Activated T-cell treated with anti-CD3 and anti-CD28 coated beads, Interleukin-2, amount 50 U/mL, for 4 hours (primary cell): ENCODE measurements at places on chromosomes 5 and 9. TPM values are rescaled to one million over a fixed set of nuclear protein-coding genes. Genes with fewer than 3 reads are reported as not detected.

The ATOX1 gene
- total RNA-seq, result 94.3 TPM

The TMEFF1 gene
- total RNA-seq, result 0.24 TPM

The FREM1 gene
- total RNA-seq, result 0.14 TPM

The SVEP1 gene
- total RNA-seq, result 0.05 TPM

The SGCD gene
- not detected for total RNA-seq

The FBXL7 gene
- not detected for total RNA-seq

The CAMK4 gene
- 35.5 TPM for total RNA-seq

The LHFPL2 gene
- 0.22 TPM for total RNA-seq

- no peak for DNase-seq
Observed at GRCh38 chr9:80085668-80086067, 513.9 kb downstream of the TLE4 start.

- DNase-seq, result no peak
Observed at GRCh38 chr9:118366228-118366627, 662.0 kb downstream of the TLR4 start.

DNA sequence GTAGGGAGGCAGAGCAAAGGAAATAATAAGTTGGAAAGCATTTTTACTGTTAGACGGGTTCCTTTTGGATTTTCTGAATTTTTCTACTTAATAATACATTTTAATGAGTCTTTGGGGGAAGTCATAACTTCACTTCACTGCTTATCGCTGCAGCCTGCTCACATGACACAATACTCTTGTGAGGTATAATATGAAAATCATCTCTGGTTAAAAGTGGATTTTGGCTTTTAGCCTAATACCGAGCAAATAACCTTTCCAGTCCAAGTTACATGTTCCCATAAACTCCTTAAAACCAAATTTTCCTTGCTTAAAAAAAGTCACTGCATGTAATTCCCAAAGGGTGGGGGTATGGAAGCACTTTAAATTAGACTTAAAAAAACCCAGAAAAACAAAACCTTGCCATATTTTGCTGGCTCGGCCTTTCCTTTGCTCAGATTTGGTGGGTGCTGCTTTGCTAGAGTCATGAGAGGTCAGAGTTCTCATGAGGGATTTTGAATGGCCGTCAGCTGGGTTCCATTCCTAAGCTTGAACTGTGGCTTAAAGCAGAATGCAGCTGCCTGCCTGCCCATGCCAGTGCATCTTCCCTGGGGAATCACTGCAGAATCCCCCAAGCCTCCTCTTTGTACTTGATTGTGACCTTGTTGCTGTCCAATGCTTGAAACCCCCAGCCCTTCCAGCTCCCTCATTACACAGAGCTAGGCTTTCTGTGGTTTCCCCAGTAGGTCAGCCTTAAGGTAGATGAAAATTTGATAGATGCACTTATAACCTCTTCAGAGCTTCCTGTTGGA lies 331.8 kb downstream of the KDM4C start:
- DNase-seq, result no peak

GRCh38 chr9:22079873-22080341 lies 70.8 kb upstream of the CDKN2B start:
- DNase-seq, result no peak

DNA sequence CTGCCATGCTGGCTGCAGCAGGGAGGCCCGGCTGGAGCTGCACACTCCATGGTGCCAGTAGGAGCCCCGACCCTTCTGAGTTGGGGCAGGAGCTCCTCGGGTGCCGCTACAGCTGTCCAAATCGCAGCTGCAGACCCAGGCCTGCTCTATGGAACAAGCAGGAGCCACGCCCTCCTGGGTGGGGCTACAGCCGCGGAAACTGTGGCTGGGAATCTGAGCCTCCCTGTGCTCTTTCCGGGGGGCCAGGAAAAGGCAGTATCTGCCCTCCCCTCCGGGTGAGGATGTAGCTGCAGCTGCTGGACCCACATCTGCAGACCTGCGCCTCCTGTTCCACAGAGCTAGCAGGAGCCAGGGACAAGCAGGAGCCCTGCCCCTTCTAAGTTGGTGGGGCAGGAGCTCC lies 278.9 kb upstream of the ACTBL2 start:
- no peak for DNase-seq

DNA sequence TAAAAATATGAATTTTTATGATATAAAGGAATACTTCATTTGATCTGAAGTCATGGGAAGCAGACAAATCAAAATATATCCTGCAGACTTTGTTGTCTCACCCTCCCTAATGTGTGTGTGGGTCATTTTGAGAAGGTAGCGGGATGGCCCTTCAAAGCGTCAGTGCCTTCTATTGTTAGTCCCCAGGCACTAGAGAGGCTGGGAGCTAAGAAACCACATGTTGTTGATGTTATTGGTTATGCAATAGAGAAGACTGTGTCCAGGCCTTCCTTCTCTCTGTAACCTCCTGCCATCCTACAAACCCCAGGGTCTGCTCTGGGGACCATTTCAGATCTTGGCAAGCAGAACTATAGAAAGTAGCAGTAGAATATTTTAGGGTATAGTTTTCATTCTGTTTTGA lies 94.7 kb downstream of the NLN start:
- no peak for DNase-seq

- DNase-seq, result no peak
Observed at GRCh38 chr9:88358723-88359122, 29.5 kb upstream of the SPIN1 start.

DNA sequence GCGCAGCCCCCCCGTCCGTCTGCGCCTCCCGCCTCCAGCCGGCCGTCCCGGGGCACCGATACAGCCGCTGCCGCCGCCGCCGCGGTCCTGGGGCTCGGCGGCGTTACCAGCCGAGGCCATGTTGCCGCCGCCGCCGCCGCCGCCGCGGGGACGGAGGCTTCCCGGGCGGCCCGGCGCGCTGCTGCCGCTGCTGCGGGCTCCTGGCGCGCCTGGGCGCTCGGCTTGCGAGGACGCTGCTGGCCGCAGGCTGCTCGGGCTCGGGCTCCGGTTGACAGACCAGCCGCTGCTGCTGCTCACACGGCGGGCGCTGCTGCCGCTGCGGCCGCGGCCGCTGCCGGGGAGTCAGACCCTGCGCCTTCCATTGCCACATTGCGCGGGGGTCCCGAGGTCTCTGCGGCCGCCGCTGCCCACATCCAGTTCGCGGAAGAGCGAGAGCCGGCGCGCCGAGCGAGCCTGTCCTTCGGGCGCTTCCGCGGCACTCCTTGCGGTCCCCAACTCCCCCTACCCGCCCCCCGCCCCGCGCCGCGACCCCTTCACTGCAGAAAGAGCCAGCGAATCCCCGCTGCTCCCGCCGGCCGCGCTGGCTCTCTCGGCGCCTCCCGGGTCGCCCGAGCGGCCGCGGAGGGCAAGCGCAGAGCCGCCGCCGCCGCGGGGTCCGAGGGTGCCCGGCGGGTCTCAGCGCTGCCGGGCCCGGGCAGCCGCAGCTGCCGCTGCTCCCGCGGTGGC lies 8.4 kb downstream of the PTCH1 start:
- DNase-seq, result no peak

GRCh38 chr5:54021431-54022164 lies 288.8 kb downstream of the ARL15 start:
- no peak for DNase-seq

- no peak for DNase-seq
Observed at GRCh38 chr9:83935276-83935935, 14.2 kb upstream of the KIF27 start.

GRCh38 chr5:7794311-7794710 lies 56.6 kb downstream of the CFAP90 start:
- DNase-seq, result no peak

- DNase-seq, result no peak
Observed at GRCh38 chr5:40606077-40606765, 73.5 kb upstream of the PTGER4 start.

- DNase-seq, result no peak
Observed at GRCh38 chr9:98150721-98151120, 31.7 kb upstream of the TRIM14 start.

- no peak for DNase-seq
Observed at GRCh38 chr9:122058709-122059108, 34.4 kb downstream of the TTLL11 start.

DNA sequence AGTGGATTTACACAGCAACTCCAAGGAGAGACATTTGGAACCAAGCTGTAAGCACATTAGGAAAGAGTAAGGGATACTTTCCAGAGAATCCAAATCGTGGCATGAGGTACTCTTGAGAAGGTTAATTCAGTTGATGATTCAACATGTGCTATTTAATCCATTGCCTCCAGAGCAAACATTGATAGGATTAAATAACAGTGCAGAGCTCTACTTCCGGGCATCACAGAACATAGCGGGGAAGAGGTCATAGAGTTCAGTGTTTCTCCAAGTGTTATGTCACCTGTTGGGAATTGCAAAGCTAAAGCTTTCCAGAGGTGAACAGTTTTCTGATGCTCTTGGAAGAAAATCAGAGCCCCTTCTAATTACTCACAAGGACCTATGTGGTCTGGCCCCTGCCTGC lies 127.5 kb downstream of the PPP2R2B start:
- DNase-seq, result no peak

DNA sequence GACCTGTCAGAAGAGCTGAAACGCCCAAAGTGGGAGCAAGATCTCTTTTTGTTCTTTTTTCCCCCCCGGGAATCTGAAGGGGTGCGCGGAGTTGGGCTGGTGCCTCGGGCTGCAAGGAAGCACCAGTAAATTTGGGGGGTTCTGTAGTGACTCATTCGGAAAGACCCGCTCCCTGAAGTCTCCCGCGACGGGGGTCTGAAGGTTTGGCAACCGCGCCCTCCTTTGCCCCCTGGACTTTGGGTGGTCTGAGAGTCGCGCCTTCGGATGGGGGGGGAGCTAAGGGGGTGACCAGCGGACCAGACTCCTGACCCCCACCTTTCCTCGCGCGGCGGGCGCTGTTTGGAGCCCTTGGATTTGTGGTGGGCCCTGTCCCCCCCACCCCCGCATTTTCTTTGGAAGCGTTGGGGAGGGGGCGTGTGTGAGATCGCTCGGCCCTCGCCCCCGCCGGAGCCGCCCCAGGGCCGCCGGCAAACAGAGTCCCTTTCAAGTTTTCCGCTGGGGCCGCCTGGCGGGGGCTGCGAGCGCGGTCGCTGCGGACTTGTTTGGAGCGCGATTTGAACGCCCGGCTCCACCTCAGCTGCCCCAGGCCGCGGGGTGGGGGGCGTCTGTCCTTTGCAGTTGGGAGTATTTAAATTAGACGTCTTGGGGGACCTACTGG lies 2.0 kb downstream of the CXXC5 start:
- no peak for DNase-seq

GRCh38 chr5:91397791-91398190 lies 14.7 kb upstream of the ARRDC3 start:
- DNase-seq, result no peak

GRCh38 chr9:14398473-14398872 lies 84.5 kb upstream of the NFIB start:
- no peak for DNase-seq

DNA sequence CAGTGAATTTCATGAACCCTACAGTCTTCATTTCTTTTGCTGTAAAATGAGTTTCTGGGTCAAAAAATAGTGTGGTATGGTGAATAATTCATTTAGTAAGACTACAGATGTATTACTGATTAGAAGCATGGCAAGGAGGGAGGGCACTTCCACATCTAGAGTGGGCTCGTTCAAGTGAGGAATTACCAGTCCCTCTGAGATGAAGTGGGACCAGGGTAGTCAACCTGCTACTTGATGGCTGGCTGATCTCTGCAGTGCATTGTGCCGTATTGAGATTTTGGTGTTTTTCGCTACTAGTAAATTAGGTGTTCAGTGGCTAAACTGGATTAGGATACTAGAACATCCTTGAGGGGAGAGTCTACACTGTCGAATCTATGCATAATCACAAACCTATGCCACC lies 10.8 kb downstream of the CDC37L1 start:
- DNase-seq, result no peak

DNA sequence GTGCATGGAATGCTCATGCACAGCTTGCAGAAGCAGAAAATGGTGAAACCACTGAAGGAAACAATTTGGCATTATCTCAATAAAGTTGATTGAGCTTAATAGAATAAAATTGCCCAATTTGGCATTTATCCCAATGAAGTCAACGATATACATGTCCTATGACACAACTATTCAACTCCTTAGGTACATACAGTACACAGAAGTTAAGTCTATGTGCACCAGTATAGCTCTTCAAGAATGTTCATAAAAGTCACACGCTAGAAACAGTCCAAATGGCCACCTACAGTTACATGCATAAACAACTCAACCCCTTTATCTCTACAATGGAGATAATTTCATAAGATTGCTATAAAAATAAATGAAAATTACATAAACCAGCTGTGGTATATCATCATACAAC lies 184.5 kb downstream of the DENND1A start:
- no peak for DNase-seq

DNA sequence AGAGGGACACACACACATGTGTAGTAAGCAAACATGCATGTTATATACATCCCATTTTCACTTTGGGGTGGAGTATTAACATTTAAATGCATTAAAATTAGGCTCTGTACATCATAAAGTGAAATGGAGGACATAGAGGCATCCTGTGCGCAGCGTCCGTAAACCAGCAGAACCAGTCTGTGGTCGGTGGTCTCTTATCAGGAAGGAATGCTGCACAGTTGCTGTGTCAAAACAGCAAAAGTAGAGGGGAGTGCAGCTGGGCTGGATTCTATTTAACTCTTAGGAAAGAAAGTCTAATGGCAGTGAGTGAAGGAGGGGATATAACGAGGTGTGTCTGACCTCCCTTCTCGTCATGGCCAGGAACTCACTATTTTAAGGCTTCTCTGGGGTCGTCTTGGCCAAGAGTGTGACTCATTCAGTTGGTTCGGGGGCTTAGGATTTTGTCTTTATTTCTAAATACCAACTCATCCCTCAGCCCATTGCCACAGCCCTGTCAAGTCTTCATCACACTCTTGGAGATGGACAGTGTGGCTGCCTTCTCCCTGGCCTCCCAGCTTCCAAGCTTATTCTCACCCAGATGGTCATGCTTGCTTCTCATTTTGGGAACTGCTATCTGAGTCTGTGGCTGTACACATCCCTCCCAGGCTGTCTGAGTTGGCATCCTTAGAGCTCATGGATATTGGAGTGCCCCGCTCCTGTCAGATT lies 20.1 kb upstream of the CXCL14 start:
- DNase-seq, result no peak

DNA sequence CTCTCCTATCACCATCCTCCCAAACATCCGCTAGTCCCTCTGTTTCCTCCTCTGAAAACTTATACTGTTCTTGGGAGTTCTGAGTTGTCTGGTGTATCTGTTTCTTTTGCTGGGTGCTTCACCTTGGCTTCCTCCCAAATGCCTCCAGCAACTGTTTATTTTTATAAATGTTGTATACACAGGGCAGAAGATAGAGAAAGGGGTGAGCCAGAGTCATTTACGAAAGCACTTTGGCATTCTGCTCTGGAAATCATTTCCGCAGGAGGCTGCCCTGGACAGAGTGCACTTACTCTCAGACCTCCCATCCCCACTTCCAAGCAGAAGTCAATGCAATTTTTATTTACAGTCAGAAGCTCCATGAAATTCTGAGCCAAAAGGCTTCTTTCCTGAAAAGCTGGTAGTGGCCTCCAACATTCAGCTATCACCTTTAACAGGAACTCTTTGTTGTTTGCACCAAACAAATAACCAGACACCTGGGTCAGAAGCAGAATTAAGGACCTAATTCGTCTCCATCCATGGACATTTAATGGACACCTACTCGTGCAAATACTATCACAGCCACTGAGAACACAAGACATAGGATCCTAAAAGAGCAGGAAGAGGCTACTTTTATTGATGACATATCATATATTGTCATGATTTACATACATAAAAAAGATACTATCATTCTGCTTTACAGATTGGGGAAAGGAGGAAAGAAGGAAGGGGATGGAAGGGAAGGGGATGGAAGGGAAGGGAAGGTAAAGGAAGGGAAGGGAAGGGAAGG lies 229.5 kb upstream of the PAPPA start:
- DNase-seq, result no peak
